ENCODE measurements at places on chromosomes 7 and 10.

DNA sequence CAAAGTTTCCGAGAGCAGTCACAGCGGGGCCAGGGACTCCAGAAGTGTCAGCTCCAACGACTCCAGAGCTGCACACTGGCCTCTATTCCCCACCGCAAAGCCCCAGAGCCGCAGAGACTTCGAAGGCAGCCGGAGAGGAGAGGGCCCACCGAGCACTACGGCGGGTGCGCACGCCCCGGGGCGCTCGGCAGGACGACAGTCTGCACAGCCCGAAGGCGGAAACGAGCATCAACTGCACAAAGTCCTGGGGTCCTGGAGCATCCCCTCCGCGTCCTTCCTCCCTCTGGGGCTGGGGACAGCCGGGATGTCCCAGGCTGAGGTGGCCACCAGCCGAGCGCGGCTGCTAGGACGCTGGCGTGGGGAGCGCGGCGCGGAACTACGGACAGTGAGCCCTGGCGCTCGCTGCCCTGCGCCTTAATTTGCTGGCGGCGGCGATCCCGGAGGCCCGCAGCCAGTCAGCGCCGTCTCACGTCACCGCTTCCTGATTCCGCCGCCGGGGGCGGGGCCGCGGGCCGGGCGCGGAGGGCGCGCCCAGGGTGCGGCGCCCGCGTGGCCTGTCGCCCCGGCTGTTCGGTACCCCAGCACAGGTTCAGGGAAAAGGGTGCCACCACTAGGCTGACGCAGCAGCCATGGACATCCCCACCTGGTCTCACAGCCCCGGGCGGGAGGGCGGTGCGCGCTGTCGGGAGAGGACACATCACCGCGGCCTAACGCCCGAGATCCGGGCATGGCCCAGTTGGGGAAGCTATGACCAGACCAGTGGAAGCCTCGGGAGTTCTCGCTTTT lies at the start of gene TBX20:
Gene TBX20 (minus strand): TSS at position 391 of the 786 bp plus-strand sequence. CDS start 480 bp downstream, outside the sequence.
- DNase-seq, result no peak

GRCh38 chr7:111650456-111650999 lies 88.2 kb upstream of the IMMP2L start:
- DNase-seq, result no peak

GRCh38 chr7:149772241-149772955 lies 990 bp downstream of the ZNF467 start:
- no peak for DNase-seq

DNA sequence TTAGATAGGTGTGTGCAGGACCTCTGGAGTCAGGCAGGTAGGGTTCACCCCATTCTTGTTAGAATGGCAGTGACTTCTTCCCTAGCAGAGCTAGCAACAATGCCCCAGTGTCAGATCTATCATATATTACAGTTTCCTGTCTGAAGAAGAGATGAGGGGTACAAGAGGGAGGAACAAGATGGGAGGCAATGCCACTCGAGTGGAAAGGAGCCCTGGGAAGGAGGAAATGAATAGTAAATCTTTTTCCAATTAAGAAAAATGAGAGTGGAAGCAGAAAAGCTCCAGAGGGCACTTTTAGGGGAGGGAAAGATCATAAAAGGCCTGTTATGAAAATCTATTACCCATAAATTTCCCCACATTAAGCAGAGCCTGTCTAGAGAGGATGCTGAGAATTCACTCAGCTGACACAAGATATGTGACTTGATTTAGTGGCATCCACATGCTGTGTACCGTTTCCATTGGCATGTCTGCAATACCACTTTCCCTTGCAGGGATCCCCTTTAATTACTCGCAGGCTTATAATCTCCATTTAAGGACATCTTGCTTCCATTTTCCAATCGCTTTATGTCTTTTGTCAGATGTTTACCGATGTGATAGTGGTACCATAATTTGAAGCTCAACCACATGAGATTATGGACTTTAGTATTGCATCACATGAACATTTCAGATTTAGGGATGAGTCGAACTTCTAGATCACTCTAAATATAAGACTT lies 70.0 kb upstream of the AGBL3 start:
- DNase-seq, result no peak
